BE2C (cell line): ENCODE measurements at places on chromosomes 16 and 17.

GRCh38 chr16:16155234-16155633 is 68.1 kb downstream of the ABCC6 start:
- no peak for DNase-seq

GRCh38 chr17:57941384-57942370 is 13.5 kb downstream of the CUEDC1 start:
- DNase-seq = no peak

DNA sequence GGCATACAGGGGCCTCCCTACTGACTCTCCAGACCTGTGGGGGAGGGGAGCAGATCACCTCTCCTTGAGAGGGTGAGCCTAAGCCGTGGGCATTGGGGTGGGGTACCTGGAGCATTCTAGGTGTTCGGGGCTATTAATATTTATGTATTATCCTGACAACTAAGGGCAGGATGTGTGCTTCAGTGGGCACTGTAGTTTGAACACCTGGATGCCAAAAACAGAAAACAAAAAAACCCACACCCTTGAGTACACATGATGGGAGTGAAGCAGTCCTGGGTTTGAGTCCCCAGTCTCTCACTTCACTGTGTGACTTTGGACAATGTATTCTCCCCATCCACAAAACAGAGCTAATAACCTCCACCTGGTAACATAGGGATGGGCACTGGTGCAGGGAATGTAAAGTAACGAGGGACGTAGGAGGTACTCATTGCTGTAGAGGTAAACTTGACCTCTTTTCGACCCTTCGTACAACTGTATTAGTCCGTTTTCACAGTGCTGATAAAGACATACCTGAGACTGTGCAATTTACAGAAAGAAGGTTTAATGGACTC is 257.8 kb downstream of the CPPED1 start:
- no peak for DNase-seq

DNA sequence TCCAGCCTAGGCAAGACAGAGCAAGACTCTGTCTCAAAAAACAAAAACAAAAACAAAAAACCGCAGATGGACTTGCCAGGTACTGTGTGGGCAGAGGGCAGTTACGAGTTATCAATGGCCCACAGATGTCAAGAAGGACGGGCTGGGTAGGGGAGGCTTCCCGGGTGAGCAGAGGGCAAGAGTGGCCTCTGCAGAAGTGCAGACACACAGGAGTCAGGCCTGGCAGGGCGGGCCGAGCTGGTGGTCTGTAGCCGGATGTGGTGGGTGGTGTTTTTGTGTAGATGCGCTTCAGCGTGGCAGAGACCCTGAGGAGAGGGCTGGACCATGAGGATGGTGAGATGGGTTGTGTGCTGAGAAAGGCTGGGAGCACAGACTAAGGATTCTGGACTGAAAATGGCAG is 44.9 kb upstream of the KDM6B start:
- DNase-seq = no peak

GRCh38 chr16:69496896-69497295 is 68.9 kb upstream of the NFAT5 start:
- no peak for DNase-seq

GRCh38 chr17:50170662-50171370 is 5.0 kb downstream of the SGCA start:
- DNase-seq = no peak

DNA sequence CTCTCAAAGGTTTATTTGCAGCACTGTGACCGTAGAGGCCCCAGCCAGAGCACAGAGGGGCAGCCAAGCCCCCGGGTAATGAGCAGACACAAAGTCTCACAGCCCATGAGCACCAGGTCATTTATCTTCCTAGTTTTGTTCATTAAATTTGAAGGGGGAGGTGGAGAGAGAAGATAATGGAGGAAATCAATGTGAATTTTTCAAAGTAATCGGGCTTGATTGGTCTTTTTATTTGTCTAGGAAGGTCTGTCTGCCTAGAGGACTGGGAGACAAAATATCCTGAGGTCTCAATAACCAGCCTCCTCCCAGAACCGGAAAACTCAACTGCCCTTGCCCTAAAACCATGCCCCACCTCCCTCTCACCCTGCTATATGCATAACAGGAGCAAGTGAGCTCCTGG is 189.0 kb downstream of the SLC39A11 start:
- peak; percentile 26 for DNase-seq

DNA sequence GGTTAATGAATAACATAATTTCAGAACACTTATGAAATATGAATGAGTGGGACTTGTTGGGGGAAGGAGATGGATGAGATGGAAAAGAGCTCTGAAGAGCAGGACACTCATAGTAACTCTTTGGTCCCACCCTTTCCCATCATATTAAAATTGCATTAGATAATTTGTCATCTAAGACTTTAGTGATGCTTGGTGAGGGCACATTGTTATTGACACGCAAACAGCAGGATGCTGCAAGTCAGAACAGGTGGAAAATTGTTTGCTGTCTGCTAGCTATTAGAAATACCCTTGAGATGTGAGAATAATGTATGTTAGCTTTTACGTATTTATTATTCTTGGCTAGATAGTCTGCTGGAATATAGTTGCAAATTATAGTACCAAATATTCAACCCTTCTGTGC is 75.7 kb downstream of the TANC2 start:
- no peak for DNase-seq

DNA sequence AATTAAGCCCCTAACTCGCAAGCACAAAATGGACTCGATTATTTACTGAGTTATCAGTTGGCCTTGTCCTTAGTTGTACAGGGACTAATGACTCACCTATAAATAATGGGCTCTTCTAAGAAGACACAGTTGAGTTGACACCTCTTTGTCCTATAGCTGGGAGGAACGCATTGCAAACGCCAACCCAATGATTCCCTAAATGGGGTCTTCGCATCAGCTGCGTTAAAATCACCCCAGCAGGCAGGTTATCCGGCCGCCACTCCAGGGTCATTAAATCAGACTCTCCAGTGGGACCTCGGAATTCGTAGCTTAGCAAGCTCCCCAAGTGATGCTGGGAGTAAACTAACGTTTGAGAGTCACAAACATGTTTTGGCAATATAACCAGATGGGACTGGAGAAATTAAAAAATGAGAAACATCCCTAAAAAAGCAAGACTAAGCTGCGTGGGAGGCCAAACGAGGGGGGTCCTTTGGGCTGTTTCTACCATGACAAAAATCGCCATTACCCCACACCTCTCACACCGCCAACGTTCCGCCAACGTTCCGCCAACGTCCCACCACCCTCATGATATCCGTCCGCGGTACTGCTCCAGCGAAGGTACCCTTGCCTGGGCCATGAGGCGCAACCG is 932 bp upstream of the NFE2L1 start:
- DNase-seq = no peak

DNA sequence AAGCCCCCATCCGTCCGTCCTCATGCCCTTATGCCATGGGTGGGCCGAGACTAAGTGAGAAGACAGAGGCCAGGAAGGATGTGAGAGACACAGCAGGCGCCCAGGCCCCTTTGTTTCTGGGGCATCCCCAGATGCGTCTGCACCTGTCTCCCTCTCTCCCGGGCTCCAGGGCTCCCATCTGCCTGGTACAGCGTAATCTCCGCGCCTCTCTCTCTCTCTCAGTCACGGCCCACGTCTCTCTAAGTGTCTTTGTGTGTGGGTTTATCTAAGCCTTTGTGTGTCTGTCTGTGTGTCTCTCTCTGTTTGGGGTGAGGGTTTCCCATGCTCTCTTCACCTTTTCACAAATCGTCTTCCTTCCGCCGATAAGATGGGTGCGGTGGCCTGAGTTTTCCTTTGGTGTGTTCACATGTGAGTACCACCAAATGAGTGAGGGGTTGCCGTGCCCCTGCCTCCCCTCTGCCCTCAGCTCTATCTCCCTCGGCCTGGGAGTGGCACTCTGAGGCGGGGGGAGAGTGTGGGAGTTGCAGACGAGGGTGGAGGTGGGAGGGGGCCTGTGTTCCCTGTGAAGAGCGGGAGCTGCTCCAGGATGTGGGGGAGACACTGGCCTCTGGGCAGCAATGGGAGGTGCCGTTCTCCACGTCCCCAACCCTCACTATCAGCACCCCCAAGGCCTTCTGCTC is 25.8 kb upstream of the ABCC3 start:
- DNase-seq = no peak

DNA sequence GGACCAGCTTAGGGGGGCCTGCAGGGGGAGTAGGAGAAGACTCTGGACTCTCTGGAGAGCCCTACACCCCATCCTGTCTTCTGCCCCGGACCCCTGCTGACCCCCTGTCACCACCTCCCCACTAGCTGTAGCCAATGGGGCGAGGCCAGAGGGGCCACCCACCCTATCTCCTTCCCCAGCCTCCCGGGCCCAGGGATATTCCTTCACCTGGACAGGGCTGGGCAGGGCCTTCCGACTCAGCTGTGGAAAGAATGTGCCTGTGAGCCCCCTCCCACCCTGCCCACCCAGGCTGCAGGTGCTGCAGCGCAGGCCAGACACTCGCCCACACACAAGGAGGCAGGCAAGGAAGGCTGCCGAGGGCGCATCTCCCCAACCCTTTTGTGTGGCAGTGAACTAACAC is 23.0 kb downstream of the TSPOAP1 start:
- no peak for DNase-seq

GRCh38 chr17:3012926-3013581 is 50.4 kb downstream of the OR1D5 start:
- peak; percentile 58 for DNase-seq

- DNase-seq = no peak
Observed at GRCh38 chr16:85019659-85020245, 7.8 kb upstream of the KIAA0513 start.

- no peak for DNase-seq
Observed at GRCh38 chr17:13909901-13910519, 159.3 kb upstream of the COX10 start.

DNA sequence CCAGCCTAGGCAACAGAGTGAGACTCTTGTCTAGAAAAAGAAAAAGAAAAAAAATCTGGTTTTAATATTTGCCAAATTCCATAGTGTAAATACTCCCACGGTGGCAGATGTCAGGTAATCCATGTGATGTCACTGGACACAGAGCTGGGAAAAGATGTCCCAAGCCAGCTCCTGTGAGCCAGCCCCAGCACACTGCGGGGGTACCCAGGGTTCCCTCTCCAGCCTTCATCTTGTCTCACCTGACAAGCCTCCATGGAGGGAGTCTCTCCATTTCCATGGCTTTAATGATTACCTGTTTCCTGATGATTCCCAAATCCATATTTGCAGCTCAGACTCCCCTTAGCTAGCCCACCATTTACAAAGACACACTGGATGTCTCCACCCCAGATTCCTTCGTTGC is 4.6 kb downstream of the CD300LB start:
- DNase-seq = no peak

- peak; percentile 21 for DNase-seq
Observed at GRCh38 chr17:8991514-8992285, 26.2 kb upstream of the PIK3R5 start.

DNA sequence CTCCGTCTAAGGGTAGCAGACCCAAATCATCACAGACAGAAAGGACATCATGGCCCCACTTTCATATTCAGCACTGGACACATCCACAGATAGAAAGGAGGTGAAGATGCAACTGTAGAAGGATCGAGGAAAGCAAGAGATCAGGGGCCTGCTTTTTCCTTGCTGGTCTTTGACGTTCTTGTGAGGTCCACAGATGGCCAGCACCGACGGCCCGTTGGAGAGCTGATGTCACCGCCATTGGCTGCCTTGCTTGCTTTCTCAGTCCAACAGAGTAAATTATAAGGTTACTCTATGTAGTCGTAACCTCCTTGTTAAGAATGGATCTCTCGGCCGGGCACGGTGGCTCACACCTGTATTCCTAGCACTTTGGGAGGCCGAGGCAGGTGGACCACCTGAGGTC is 5.1 kb upstream of the RBFOX3 start:
- no peak for DNase-seq

- DNase-seq = no peak
Observed at GRCh38 chr16:55710466-55710865, 54.7 kb downstream of the SLC6A2 start.
